ENCODE measurements at places on chromosomes 7 and 10.

DNA sequence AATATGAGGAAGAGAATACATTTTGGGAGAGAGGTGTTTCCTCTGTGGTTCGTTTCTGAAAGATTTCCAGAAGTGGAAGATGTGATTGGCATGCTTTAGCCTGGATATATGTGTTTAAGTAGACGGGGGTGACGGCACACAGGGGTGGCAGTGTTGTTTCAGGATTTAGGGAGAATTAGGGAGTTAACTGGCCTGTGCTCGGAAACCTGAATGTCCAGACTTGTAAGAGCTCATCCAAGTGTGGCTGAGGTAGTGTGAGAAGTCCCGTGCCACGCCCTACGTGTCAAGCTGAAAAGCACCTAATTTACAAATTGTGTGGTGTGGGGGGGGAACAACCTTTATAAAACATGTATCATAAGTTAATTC is 1.1 kb downstream of the RALA start:
- no peak for DNase-seq

DNA sequence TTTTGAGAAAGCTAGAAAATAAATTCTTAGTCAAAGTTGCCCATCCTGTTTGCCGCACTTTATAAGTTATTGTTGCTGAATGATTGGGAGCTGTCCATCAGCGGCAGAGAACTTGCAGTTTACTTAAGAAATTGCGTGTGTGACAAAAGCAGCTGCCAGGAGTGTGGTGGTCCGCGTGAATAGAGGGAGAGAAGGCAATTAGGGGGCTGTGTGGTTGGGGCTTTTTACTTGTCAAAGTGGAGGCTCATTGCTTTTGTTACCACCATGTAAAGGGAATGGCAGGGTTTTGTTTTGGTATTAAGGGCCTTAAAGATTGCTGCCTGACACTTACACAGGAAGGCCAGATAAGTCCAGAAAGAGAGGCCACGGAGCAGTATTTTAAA is 177.8 kb downstream of the TCF7L2 start:
- no peak for DNase-seq

DNA sequence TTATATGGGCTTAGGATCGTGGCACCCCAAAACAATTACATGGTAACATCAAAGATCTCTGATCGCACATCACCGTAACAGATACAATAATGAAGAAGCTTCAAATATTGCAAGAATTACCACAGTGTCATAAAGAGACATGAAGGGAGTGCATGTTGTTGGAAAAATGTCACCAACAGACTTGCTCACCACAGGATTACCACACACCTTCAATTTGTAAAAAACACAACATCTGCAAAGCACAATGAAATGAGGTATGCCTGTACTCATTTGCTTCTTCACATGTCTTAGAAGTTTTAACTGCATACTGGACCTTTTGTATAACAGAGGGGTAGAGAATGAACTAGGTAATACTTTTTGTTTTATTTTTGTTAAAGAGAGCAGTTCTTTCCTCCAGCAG is 96.6 kb downstream of the TPST1 start:
- no peak for DNase-seq

DNA sequence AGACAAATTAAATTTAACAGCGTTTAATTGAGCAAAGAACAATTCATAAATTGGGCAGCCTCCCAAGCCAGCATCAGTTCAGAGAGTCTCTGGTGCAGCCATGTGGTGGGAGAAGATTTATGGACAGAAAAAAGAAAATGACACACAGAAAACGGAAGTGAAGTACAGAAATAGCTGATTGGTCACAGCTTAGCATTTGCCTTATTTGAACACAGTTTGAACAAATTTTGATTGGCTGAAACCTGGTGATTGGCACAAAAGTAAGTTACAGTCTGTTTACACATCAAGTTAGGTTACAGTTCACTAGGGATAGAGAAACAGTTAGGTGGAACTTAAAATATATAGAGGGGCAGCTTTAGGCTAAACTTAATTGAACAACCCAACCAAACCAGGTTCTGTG is 720.1 kb downstream of the TYW1 start:
- DNase-seq, result no peak

GRCh38 chr10:52639652-52640051 is 132.9 kb downstream of the MBL2 start:
- DNase-seq, result no peak

- DNase-seq, result no peak
Observed at GRCh38 chr7:29337546-29338116, 143.1 kb downstream of the CHN2 start.

GRCh38 chr7:141974831-141975230 is 1.3 kb upstream of the TAS2R38 start:
- DNase-seq, result no peak

DNA sequence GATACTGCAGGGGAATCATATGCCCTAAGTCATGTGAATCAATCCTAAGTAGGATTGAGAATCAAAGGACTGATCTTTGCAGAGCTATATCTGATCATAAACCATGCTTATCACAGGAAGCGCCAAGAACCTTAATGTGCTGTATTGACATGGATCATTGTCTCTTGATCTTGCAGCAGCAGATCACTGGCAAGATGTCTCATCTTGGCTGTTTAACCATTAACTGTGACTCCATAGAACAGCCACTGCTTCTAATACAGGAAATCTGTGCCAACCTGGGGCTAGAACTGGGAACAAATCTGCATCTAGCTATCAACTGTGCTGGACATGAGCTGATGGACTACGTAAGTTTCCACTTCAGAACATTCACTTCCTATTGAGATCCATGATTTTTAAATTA is 21.6 kb downstream of the ENO4 start:
- no peak for DNase-seq

GRCh38 chr10:106705681-106706100 is 458.8 kb downstream of the SORCS1 start:
- DNase-seq, result no peak

DNA sequence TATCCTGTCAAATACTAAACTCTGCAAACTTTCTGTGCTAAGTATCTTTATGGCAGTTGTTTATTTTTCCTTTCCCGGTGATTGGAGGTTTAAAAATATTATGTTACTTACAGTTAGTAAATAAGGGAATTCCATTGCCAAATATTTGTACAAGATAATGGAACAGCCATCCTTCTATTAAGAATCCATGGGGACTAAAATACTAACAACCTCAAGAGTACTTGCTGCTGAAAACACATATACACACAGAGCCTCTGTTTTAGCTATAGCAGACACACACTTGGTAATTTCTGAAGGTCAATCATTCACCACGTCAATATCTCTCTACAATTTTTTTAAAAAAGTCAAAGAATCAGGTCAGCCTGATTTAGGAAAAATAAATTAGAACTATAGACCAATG is 32.4 kb downstream of the TSPAN12 start:
- DNase-seq, result no peak

- no peak for DNase-seq
Observed at GRCh38 chr7:43058271-43059066, 54.0 kb upstream of the HECW1 start.

DNA sequence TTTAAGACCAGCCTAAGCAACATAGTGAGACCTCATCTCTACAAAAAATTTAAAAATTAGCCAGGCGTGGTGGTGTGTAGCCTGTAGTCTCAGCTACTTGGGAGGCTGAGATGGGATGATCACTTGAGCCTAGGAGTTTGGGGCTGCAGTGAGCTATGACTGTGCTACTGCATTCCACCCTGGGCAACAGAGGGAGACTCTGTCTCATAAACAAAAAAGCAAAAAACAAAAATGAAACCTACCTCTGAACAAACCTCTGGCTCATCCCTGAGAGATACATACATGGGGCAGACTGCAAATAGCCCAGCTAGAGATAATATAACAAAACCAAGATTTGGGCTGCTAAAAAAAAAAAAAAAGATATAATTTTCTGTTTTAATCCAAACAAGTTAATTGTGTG is 19.5 kb downstream of the C10orf67 start:
- no peak for DNase-seq

- no peak for DNase-seq
Observed at GRCh38 chr7:44060948-44061644, 4.3 kb downstream of the PGAM2 start.

- no peak for DNase-seq
Observed at GRCh38 chr10:28984431-28984830, 304.4 kb upstream of the LYZL1 start.

- no peak for DNase-seq
Observed at GRCh38 chr10:49762566-49762877, 399 bp upstream of the OGDHL start.

- no peak for DNase-seq
Observed at GRCh38 chr10:61901829-61902444, 438 bp downstream of the ARID5B start.

DNA sequence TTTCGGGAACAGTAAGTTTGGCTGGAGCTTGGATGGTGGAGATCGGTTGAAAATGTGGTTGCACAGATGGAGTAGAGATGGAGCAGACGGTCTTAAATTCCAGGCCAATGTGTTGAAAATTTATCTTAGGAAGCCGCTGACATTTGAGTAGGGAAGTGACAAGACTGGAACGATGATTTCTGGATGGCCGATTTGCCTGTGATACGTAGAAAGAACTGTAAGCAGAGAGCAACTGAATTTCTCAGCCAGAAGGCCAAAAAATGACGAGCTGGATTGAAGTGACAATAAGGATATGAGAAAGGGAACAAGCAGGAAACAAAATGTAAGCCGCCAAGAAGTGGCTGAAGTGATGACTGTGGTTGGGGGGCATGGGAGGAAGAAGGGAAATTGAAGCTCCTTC is 687 bp upstream of the ARMC3 start:
- no peak for DNase-seq

DNA sequence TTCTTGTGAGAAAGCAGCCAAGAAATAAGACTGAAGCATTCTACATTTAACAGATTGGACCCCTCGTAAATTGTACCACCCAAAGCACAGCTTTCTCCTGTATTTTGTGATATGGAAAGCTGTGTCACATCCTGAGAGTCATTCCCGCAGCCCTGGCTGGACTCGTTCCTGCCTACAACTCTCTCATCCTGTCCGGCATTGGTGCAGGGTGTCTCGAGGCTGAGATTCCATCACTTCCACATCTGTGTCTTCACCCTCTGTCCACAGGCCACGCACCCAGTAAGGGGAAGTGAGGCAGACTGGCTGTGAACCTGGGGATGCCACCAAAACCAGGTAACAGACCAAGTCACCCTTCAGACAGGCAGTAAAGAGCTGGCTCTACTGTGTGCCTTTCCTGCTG is 146.2 kb upstream of the KLF6 start:
- DNase-seq, result no peak

DNA sequence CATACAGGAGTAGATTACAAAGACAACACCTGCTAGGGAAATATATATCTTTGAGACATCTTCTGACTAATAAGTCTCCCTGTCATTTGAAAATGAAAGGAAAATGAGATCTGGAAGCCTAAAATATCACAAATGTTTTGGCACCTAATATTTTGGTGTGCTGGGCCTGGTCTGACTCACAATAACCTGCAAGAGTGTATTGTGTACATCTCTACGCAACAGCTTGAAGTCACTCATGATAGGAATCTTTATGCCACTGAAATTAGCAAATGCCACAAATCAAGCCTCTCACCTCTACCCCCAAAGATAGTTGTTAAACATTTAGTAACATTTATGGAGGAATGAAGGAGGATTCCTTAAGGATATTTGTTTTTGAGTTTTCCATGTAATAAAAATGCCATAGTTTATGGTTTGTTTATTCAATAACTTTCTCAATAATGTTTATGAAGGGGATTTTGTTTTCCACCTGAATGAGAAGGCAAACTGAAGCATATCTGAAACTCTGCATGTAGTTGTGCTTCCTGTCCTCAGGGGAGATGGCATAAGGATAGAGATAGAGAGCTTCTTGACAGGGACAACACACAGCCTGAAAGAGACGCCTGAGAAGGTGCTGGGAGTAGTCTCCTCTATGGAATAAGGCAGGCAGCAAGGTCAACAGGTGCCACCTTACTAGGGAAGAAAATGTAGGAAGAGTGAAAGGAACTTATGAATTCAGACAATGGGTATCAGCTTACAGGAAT is 197.4 kb downstream of the AHR start:
- no peak for DNase-seq

GRCh38 chr7:132138817-132139216 is 437.5 kb downstream of the PLXNA4 start:
- no peak for DNase-seq

DNA sequence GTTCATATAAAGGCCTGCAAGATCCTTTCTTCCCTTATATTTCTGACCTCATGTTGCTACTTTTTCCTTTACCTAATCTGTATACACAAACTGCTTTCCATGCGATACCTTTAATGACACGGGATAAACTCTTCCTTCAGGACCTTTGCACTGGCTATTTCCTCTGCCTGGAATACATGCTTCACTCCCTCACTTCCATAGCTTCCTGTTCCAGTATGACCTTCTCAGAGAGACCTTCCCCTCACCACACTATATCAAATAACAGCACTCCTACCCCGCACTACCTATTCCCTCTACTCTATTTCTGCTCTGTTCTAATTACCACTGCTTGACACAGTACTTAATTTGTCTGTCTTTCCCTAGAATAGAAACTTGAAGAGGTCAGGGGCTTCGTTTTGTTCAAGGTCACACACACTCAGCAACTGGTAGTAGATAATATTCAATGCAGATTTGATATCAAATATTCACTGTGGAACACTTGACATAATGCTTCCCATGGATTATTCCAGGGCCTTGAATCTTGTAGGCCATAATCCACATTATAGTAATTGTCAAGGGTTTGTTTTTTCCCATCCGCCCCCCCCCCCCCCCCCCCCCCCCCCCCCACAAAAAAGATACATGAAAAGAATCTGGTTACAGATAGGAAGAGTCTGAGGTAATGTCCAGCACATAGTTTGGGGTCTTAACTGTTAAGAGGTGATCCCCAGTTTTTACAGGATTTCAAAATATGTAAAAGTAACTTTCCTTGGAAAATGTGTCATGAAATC is 11.1 kb downstream of the SYPL1 start:
- DNase-seq, result no peak

DNA sequence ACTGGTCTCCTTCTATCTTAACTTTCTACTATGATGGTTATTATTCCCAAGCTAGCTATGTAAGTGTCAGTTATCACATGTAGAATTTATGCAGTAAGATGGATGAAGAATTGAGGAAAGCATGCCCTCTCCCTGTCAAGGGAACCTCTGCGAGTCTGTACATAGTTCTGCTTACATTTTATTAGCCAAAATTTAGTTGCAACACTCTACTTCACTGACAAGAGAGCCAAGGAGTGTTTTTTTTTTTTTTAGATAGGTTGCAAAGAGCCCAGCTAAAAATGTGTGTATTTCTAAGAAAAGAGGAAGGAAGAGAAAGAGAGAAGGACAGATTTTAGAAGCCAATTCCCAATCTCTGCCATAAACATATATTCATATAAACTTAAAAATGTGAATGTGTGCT is 357.7 kb upstream of the LRRN3 start:
- DNase-seq, result no peak

GRCh38 chr7:140534743-140535142 is 55.4 kb upstream of the MKRN1 start:
- no peak for DNase-seq

- DNase-seq, result no peak
Observed at GRCh38 chr7:130099331-130099730, 29.0 kb downstream of the KLHDC10 start.
